ENCODE measurements at places on chromosomes 7 and 10.

DNA sequence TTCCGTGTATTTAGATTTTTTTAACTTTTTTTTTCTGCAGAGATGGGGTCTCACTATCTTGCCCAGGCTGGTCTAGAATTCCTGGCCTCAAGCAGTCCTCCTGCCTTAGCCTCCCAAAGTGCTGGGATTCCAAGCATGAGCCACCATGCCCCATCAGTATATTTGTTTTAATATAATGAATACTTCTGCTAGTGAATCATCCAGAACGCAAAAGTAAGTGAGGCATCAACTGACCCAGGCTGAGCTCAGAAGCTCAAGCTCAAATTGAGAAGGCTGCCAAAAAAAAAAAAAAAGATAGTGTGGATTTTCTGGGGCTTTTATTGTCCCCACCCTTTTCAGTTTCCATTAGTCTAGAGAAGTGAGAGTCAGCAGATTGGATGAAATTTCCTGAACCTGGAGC is 39.0 kb upstream of the TECTB start:
- peak; percentile 22 for DNase-seq

- DNase-seq: no peak
Observed at GRCh38 chr7:46245586-46246111, 324.6 kb upstream of the IGFBP3 start.

DNA sequence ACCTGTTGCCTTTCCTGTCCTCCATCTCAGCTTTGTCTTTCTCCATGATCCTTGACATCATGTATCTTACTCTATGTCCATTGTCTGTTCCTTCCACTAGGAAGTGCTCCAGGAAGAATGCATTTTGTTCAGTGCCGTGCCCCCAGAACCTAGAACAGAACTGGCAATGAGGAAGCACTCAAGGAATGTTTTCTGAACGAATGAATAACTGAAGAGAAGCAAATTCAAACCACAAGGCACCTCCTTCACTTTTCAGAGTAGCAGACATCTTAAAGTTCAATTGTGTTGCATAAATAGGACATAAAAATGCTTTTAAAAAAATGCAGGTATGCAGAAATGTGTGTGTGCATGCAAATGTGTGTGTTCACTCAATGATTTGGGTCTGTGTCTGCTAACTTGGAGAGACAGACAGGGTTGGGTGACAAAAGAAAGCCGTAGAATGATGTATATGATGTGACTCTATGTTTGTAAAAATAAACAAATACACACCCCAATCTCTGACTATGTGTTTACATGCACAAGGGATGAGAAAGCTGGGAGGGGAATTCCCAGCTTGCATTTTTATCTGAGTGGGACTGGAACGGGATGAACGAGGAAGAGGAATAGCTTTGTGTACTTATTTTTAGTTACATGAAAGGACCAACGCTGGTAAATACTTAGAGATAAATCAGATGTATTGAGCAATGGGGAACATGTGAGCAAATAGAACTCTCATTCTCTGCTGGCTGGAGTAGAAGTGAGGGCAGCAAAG is 237.7 kb downstream of the FANK1 start:
- DNase-seq: no peak

DNA sequence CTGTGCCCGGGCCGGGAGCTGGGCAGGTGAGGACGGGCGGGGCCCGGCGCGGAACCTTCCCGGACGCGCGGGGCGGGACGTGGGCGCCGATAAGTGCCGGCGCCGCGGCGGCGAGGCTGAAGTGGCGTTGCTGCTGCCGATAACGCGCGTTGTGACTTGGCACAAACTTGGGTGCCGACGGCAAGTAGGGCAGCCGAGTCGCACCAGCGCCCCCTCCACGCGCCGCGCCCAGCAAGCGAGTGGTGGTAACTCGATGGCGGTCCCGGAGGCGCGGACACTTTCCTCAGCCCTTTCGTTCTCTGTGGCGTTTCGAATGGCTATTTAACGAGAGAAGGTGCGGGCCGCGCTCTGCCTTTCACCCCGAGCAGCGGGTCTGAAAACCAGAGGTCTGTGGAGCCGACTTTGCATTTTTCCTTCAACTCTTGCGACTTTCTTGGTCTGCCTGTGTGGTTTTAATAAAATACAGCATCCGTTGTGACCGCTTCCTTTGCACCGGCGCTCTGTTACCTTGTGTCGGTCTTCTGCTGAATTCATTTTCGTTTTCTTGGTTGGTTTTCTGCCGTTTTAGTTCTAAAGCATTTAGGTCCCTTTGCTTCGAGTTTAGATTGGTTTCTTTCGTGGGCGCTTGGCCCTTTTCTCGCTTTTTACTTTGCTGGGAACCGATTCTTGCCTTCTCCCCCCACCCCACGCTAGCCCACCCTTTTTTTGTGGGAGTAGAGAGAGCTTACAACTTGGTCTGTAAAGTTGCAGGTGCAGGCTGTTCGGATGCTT is 701 bp downstream of the STK17A start:
- no peak for DNase-seq

GRCh38 chr7:110507369-110507768 is 583.6 kb upstream of the LRRN3 start:
- no peak for DNase-seq
